DMS153 (cell line): ENCODE measurements at places on chromosomes 4 and X.
A peak's percentile ranks its signal among the peaks of the same experiment; 100 is the strongest.

DNA sequence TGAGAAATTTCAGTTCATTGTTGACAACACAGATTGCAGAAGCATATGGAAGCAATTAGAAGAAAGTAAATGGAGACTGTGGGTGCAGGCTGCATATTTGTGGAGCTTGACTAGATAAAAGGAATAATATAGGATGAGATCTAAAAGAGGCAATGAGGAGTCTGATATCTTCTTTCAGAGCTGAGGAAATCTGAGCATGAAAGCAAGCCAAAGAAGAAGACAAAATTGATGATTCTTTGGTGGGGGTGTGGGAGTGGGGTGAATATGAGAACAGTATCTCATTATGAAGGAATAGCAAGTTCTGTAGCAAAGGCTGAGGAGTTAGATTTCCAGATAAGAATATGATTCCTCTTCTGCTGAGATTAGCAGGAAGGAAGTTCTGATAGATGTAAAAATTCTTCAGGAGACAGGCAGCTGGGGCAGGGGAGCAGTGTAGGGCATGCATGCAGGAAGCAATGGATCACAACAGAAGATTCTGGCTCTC is 6.1 kb upstream of the PDHA2 start:
- DNase-seq, result no peak

DNA sequence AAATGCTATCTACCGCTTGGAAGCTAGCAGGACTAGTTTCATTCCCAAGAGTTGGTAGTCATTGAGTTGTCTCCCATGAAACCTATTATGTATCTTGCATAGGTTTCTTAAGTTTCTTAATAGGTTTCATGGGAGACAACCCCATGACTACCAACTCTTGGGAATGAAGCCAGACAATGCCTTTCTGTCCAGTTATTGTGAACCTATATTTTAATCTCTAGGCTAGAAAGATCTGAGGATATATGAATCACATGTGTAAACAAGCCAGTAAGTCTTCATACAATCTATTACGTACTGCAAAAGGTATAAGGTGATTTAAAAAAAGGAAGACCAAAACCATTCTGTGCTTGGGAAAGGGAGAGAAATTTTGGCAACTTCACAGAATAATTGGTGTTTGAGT is 162.6 kb downstream of the INPP4B start:
- no peak for DNase-seq

GRCh38 chr4:155616117-155616516 is 50.5 kb upstream of the GUCY1A1 start:
- DNase-seq, result no peak

- DNase-seq, result peak; percentile 4
These were observed 28.0 kb downstream of the DMD start for GRCh38 chrX:33183361-33183760.

- DNase-seq, result no peak
These were observed 114.9 kb downstream of the PPARGC1A start for GRCh38 chr4:23774909-23775308.
